Esophagus muscularis mucosa (tissue), 4 donors: ENCODE measurements at places on chromosomes 5 and 9. TPM values are rescaled to one million over a fixed set of nuclear protein-coding genes. Genes with fewer than 3 reads are reported as not detected.

The RELL2 gene
- total RNA-seq: 5.1 TPM

DNA sequence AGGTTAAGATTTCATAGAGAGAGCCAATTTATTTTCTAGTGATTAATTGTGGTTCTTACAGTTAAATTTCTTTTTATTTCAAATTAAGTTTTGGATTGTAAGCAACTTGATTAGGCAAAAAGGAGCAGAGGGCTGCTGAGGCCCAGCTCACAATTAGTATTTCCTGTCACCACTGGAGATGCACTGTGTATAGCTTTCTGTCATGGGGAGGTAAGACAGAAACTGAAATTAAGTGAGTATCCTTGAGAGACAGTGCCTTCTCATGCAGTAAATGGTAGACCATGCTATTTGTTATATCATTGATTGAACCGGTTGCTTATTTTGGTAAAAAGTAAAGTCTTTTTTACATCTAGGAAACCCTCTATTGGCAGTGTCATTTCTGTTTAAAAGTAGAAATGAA is 190.7 kb downstream of the CCDC171 start:
- no peaks in the 10 kb centered on the region for H3K36me3 ChIP-seq
- no peak overlapping the region for H3K4me3 ChIP-seq

- H3K27ac ChIP-seq: no peak overlapping the region
- no peaks in the 10 kb centered on the region for H3K27me3 ChIP-seq
- H3K4me1 ChIP-seq: no peaks in the 10 kb centered on the region
- no peak for DNase-seq
- no peak overlapping the region for H3K4me3 ChIP-seq
Measured at GRCh38 chr5:67831048-67831447, 384.5 kb upstream of the PIK3R1 start.

DNA sequence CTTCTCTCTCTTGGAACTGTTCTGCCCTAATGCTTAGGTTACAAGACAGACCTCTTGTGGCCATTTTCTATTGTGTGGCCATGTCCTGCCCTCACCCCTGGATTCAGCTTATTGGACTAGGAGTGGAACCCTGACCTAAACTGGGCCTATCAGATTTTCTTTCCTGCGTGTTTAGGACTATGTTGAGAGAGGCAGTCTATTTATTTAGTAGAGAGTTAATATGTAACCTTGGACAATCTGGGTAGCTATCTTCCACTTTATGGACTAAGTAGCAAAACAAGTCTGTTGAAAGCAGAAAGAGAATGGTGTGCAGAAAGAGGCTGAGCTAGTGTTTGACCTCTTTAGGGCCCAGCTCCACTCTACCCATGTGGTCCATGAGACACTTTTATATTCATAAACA is 82.6 kb upstream of the SMIM32 start:
- no peaks in the 10 kb centered on the region for H3K27me3 ChIP-seq
- no peak for DNase-seq
- no peaks in the 10 kb centered on the region for H3K4me1 ChIP-seq
- no peak overlapping the region for H3K4me3 ChIP-seq
- H3K27ac ChIP-seq: no peak overlapping the region

The CSF1R gene
- 30.5 TPM for total RNA-seq

The AP3S1 gene
- 44.2 TPM for total RNA-seq

The ITGA1 gene
- 302 TPM for total RNA-seq

- no peaks in the 10 kb centered on the region for H3K4me1 ChIP-seq
- DNase-seq: no peak
- H3K27me3 ChIP-seq: no peaks in the 10 kb centered on the region
Measured at GRCh38 chr5:60086583-60086982, 193.1 kb upstream of the PDE4D start.

- H3K36me3 ChIP-seq: no peaks in the 10 kb centered on the region
- peak overlapping the region; percentile 56 for H3K27ac ChIP-seq
- peaks cover 56% of the 10 kb centered on the region for H3K4me1 ChIP-seq
- DNase-seq: no peak
Measured at GRCh38 chr5:96336351-96336985, 96.6 kb downstream of the PCSK1 start.

DNA sequence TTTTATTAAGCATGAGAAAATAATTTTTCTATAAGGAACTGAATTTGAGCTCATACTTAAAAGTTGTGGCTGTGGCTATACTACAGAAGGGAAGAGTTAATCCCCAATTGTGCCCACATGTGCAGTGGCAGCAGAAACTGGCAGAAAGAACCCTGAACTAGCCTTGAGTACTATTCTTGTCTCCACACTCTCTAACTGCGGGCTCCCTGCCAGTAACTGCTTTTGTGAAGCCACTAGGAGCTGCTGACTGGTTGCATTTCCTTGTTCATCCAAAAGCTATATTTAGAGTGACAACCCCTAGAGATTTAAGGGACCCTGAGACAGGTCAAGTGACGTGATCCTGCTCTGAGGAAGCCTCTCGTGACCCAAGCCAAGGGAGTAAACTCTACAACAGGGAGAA is 238.6 kb downstream of the ELAVL2 start:
- H3K4me1 ChIP-seq: peaks cover 27% of the 10 kb centered on the region
- no peaks in the 10 kb centered on the region for H3K36me3 ChIP-seq
- H3K27me3 ChIP-seq: no peaks in the 10 kb centered on the region
- H3K27ac ChIP-seq: no peak overlapping the region
- DNase-seq: no peak
- no peak overlapping the region for H3K4me3 ChIP-seq

The SIT1 gene
- 0.40 TPM for total RNA-seq

GRCh38 chr5:161483721-161484120 is 62.8 kb downstream of the GABRB2 start:
- H3K27me3 ChIP-seq: no peaks in the 10 kb centered on the region
- no peak overlapping the region for H3K27ac ChIP-seq

The ETF1 gene
- 105 TPM for total RNA-seq

The PAEP gene
- not detected for total RNA-seq

- H3K36me3 ChIP-seq: peaks cover 2% of the 10 kb centered on the region
- no peaks in the 10 kb centered on the region for H3K27me3 ChIP-seq
- H3K27ac ChIP-seq: no peak overlapping the region
- no peak for DNase-seq
- H3K4me3 ChIP-seq: no peak overlapping the region
Measured at GRCh38 chr5:80207832-80208231, 48.0 kb downstream of the SERINC5 start.

- no peak for DNase-seq
- H3K27me3 ChIP-seq: no peaks in the 10 kb centered on the region
- no peak overlapping the region for H3K27ac ChIP-seq
- H3K4me1 ChIP-seq: no peaks in the 10 kb centered on the region
- no peak overlapping the region for H3K4me3 ChIP-seq
Measured at GRCh38 chr5:93062548-93062947, 518.5 kb downstream of the NR2F1-AS1 start.

The MYOZ3 gene
- 1.2 TPM for total RNA-seq

GRCh38 chr5:117414926-117415325 is 840.3 kb upstream of the SEMA6A start:
- H3K4me1 ChIP-seq: no peaks in the 10 kb centered on the region
- no peaks in the 10 kb centered on the region for H3K27me3 ChIP-seq
- H3K4me3 ChIP-seq: no peak overlapping the region
- H3K36me3 ChIP-seq: no peaks in the 10 kb centered on the region
- H3K27ac ChIP-seq: no peak overlapping the region
- no peak for DNase-seq

The PCDHA1 gene
- total RNA-seq: not detected

DNA sequence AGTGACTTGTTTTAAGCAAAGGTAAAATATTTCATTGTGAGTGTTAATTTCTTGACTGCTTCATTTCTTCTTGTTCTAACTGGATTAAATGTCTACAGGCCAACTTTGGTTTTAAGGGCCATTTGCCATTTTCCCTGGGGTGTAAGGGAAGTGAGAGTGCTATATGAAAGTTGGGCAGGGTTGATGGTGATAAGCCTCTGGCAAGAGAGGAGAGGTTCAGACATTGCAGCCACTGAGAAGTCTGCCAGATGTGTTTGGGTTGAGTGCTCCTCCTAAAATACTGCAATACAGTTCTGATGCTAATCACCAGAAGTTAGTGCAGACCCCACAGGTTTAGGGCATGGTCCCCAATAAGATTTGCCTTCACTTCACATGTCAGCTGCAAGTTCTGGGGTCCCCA is 14.9 kb upstream of the LRRTM2 start:
- no peak overlapping the region for H3K4me3 ChIP-seq
- H3K27me3 ChIP-seq: no peaks in the 10 kb centered on the region
- H3K27ac ChIP-seq: no peak overlapping the region

DNA sequence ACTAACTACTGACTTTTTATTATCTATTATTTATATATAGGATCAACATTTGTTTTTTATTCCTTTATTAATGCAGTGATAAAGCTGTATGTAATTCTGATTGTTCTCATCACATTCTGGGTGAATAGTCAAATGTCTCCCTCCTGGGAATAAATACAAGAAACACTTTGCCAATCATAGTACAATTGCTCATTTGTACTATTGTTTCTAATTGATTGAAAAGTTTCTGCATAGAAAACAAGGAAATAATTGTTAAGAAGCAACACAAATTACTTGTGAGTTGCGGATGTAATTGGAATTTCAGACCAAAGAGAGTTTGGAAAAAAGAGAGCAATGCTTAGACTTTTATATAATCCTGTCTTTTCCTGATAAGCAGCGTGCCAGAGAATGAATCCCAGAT is 1013.9 kb downstream of the EFNA5 start:
- no peak overlapping the region for H3K27ac ChIP-seq
- no peaks in the 10 kb centered on the region for H3K27me3 ChIP-seq
- no peaks in the 10 kb centered on the region for H3K36me3 ChIP-seq
- no peak overlapping the region for H3K4me3 ChIP-seq
- H3K4me1 ChIP-seq: no peaks in the 10 kb centered on the region
- no peak for DNase-seq

- no peaks in the 10 kb centered on the region for H3K4me1 ChIP-seq
- no peak for DNase-seq
- H3K4me3 ChIP-seq: no peak overlapping the region
- no peak overlapping the region for H3K27ac ChIP-seq
Measured at GRCh38 chr5:96088706-96089498, 127.3 kb upstream of the ELL2 start.

The GABBR2 gene
- total RNA-seq: not detected

DNA sequence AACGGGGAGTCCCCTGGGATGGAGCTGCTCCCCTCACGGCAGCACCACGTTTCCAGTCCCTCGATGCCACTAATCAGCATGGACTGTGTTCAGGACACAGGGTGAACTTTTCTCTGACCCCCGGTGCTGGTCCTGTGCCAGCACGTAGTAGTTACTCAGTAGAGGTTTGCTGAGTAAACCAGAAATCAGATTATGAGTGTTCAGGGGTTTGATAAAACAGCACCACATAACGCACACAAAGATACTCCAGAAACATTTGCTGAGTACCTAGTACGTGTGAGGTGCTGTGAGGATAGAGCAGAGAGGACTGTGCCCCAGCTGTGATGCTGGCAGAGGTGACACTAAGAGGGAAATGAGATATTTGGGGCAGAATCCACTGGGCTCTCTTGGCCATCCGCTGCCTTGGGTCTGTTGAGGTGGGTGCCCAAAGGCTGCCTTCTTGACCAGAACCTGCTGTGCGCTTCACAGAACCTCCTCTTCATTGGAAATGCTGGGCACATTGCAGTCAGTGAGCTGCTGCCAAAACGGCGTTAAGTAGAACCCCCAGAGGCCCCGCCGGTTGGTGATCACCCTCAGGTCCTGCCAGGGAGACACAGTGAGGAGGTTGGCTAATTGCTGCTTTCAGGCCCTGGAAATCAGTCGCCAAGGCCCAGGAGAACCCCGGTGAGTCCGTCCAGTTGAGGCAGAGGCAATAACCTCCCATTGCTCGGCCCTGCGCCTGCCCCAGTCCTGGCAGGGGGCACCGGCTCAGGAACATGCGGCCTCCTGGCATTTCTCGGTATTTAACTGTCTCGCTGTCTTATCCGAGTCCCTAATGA is 49.4 kb downstream of the NEURL1B start:
- peaks cover 80% of the 10 kb centered on the region for H3K4me1 ChIP-seq
- H3K4me3 ChIP-seq: no peak overlapping the region
- H3K27ac ChIP-seq: peak overlapping the region; percentile 70
- H3K27me3 ChIP-seq: no peaks in the 10 kb centered on the region
- peaks cover 35% of the 10 kb centered on the region for H3K36me3 ChIP-seq

The DELE1 gene
- total RNA-seq: 44.4 TPM

DNA sequence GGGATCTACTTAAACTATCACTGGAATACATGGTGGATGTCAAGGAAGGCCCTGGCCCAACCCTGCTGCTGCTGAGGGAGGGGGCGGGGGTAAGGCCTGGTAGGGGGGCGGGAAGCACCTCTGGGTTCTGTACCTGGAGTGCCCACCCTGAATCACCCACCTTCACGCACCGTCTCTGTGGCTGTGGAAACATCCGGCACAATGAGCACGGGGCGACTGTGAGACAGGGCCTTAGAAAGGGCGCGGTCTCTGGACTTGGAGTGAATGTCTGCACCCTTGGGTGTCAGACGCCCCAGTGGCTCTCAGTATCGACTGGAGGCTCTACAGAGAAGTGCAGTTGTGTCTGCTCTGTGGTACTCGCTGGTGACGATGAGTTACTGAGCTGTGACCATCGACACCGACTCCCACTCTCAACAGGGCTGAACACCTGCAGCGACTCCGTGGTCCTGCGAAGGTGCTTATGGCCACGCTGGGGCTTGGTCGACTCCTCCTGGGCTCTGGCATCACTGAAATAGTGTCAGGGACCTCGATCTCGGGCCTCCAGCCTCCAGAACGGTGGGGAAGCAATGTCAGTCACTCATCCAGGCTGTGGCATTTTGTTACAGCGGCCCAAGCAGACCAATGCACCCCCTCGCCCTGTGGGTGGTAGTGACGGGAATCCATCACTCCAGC is 25.5 kb upstream of the SLC6A19 start:
- H3K36me3 ChIP-seq: no peaks in the 10 kb centered on the region
- no peak for DNase-seq
- H3K27me3 ChIP-seq: no peaks in the 10 kb centered on the region
- H3K4me3 ChIP-seq: no peak overlapping the region
- no peaks in the 10 kb centered on the region for H3K4me1 ChIP-seq
- H3K27ac ChIP-seq: no peak overlapping the region
